Activated B cell treated with CpG ODN at 0.5 μM for 24 hours (primary cell): ENCODE measurements at places on chromosomes 6 and 20.

- no peak for DNase-seq
Observed at GRCh38 chr6:52588087-52588709, 11.3 kb upstream of the TRAM2 start.

DNA sequence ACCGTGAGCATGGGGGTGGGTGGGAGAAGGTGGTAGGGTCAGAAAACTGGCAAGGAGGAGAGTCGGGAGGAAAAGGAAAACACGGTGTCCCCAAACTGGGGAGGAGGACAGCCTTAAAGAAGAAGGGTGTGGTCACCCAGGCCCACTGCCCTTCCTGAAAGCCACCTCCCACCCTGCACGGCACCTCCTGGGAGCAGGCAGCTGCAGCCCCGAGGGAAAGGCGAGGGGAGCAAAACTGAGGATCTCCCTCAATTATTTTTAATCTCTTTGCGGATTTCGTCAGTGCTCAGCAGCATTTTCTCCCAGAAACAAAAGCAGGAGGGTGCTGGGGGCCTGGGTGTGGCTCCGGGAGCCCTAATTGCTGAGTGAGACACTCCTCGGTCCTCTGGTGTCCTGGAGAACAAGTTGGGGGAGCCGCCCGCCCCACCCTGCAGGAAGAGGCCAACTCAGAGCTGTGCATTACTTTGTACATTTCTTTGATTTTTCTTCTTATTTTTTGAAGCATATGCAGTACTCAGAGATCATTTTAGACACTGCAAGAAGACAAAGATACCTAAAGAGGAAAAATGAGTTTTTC is 56.4 kb downstream of the RIOK1 start:
- DNase-seq = no peak

DNA sequence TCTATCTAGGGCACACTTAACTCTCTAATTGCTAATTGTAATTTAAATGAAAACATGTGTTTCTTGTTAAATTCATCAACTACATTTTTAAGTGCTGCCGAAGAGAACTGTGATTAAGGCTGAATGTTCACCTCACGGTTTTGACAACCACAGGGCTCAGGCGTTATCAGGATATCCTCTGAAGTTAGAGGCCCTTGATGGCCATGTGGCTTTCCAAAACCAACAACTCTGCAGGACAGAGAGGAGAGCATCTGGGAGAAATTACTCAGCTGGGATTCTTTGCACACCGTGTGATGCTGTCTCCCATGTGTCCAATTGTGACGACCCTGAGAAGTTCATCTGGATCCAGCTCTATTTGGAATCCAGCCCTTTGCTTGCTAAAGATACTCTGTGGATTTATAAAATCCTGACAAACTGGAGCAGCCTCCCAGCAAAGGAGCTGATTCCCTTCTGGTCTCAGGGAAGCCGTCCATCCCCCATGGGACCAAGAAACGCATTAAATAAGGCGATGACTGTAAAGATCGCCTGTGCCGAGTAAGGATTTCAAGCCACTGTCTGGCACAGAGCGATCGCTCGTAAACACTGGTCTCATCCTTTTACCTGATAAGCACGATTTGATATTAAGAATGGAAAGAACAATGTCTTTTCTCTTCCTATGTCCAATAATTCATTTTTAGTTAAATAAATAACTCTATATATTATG is 401.1 kb downstream of the CD83 start:
- DNase-seq = no peak

DNA sequence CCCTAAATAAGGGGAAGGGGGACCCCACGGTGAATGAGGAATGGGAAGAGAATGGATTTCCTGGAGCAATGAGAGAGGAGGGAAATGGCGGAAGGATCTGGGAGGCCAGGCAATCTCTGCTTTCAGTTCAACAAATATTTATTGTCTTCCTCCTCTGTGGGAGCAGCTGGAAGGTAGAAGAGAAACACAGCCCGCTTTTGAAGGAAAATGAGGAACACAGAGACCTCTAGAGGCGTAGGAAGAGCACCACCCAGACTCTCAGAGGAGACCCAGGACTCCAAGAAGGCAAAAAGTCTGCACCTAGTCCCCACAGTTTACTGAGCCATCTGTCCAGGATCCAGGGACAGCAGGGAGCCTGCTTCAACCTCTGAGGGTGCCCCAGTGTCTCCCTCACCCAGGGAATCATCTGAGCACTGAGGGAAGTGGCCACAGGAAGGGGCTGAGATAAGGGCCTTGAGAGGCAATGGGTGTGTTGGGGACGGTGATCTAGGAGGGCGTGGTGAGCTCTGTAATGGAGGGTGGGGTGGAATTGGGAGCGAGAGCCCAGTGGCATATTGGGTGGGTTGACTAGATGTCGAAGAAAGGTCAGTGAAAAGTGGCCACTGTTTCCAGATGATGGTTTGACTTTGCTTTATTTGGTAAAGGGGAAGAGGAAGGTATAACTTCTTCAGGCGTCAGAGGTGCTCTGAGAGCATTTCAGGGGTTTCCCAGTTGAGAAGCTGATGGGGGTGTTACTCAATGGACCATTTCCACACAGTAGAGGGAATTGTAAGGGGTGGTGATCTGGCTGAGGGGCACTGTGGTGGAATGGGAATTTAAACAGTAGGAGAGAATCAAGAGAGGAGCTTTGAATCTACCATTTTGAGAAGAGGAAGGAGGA is 610 bp downstream of the PSORS1C1 start:
- no peak for DNase-seq

GRCh38 chr6:82246802-82247504 is 591 bp downstream of the IBTK start:
- DNase-seq = no peak

DNA sequence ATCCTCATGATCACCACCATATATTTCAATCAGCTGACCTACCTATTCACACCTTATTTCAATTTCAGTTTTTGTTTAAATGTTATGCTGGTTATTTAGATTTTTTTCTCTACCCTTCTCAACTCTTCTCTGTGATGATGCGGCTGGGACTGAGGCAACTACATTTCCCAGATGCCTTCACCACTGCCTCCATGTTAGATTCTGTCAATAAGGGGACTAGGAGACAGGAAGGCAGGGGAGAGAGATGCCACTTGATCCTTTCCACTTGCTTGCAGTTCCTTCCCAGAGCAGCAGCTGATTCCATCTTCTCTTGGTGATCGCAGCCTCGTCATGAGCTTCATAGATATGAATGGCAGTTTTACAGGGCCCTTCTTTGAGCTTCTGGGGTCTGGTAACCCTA is 33.5 kb upstream of the POU3F2 start:
- no peak for DNase-seq

- no peak for DNase-seq
Observed at GRCh38 chr6:25181350-25181724, 97.8 kb upstream of the CARMIL1 start.

- no peak for DNase-seq
Observed at GRCh38 chr20:50858525-50858924, 63.7 kb downstream of the BCAS4 start.

DNA sequence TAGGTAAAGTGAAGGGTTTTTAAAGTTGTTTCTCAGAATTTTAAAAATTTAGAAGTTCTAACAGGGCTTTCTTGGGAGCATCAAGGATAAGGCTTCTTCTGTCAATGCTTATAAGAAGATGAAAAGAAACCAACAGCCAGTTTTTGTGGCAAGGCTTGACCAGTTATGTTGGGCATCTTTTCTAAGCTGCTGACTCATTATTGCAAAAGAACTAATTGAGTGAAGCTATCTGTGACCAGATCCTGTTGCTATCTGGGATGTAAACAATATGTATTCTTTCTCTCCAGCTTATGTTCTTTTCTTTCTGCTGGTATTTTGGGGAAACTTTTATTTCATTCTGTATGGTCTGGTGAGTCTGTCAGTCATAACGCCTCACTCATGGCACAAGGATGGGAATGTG is 643.8 kb downstream of the HDGFL1 start:
- no peak for DNase-seq

DNA sequence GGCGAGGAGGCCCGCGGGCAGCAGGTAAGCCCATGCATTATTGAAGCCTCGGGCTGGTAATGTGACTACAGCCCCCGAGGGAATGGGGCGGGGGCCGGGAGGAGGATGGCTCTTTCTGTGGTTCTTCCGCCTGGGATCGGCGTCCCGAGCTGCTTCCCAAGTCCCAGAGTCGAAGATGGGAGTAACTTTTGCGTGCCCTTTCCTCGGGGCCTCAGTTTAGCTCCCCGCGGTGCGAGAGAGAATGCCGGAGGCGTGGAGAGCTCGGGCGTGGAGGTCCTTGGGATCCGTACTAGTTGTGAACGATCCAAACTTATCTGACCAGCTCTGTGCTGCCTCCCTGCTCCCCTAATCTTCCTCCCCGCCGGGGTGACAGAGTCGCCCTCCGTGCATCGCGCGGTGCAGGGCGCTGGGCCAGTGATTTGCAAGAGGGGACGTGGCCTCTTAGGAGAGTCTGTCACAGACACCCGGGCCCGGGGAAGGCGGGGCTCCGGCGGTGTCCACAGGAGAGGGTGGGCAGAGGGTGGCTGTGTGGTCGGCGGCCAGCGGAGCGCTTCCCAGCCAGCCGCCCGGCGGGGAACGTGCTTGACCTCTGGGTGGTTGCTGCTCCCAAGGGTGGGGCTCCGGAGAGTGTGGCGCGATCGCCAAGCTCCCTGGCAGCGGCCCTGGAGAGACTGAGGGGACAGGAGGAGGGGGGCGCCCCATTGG is 815 bp downstream of the UTRN start:
- peak; percentile 43 for DNase-seq

- DNase-seq = no peak
Observed at GRCh38 chr6:125173341-125174095, 19.9 kb downstream of the TPD52L1 start.

DNA sequence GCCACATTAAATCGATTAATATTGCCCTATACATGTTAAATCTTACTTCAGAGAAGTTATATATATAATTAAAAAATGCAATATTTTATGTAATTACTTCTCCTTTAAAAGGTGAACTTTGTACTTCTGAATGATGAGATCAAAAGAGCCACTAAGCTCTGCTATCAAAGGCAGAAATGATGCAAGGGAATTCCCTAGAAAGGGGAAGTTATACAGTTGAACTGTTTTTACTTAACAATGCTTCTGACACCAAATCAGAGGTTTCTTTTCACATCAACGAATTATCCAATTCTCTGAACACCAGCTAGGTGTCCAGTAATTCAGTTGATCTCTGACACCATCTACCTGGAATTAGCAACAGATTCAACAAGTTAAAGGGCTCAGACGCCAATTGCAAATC is 319.9 kb upstream of the TSHZ2 start:
- no peak for DNase-seq

DNA sequence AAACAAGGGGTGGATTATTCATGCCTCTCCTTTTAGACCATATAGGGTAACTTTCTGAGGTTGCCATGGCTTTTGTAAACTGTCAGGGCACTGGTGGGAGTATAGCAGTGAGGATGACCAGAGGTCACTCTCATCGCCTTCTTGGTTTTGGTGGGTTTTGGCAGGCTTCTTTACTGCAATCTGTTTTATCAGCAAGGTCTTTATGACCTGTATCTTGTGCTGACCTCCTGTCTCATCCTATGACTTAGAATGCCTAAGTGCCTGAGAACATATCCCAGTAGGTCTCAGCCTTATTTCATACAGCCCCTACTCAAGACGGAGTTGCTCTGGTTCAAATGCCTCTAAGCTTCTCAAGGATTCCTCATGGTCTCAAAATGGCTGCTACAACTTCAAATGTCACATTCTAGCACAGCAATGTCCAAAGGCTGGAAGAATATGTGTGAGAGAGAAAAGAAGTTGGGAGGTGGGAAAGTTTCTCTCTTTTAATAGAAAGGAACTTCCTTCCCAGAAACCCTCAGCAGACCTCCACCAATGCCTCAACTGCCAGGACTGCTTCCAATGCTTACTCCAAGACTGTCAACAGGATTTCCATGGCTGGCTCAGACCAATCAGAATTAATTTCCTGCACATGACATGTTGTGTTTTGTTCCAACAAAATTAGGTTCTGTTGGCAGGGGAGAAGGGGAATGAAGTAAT is 46.6 kb upstream of the SLC9A8 start:
- no peak for DNase-seq

GRCh38 chr6:132780770-132781371 is 17.6 kb downstream of the SLC18B1 start:
- DNase-seq = no peak
